Central memory CD8-positive, alpha-beta T cell (primary cell): ENCODE measurements at places on chromosomes 3 and 15.

DNA sequence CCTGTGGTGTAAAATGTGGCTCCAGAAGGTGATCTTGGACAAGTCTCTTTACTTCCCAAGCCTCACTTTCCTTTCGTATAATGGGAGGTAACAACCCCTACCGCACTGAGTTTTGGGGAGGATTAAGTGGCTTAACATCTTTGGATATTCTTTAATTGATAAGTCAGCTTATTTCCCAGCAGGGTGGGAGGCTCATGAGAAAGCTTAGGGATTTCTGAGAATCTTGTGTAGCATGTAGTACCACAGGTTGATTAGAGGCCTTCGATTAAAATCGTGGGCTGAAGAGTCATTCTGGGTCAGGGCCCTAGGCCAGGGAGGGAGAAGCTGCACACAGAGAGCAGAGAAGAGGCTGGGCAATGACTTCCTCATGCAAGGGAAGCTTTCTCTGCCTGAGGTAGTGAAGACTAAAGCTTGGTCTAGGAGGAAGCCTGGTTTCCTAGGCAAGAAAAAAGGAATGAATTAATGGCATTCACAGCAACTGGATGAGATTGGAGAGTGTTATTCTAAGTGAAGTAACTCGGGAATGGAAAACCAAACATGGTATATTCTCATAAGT lies 1.5 kb upstream of the NMNAT3 start:
- DNase-seq, result no peak

DNA sequence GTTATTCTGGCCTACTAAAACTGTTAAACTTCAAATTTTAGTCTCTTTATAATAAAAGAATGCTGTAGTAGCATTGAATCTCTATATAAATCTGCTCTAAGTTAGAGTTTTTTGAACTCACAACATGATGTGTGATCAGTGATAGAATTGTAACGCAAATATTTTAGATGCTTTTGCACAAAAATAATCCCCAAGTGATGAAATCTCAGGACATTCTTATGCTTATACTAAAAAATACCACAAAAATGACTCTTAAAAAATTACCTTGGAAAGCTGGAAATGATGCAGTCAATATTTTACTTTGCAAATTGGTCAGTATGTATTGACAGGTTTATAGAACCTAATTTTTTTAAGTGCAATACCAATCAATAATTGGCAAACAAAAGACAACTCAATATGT lies 375.3 kb downstream of the TBC1D5 start:
- DNase-seq, result no peak

GRCh38 chr3:109373933-109374332 lies 36.6 kb upstream of the DPPA4 start:
- DNase-seq, result no peak

DNA sequence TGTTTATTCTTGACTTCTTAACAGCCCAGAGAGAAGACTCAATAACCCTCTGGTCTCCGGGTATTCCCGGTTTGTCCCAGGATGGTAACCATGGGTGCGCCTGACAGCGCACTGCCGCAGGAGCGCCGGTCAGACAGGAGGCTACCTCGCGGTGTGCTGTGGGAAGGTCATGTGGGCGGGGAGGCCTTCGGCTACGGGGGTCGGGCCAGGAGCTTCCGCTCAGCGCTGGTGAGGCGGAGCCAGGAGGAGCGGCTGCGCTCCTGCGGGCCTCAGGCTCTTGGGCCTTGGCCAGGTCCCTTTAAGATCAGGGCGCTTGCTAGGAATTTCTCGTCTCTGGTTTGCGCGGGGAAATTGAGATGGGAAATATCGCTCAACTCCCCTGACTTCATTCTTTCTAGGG lies 182.3 kb upstream of the NDN start:
- DNase-seq, result no peak

- DNase-seq, result no peak
Observed at GRCh38 chr3:111252779-111253178, 181.2 kb downstream of the NECTIN3 start.

- no peak for DNase-seq
Observed at GRCh38 chr15:31964586-31965307, 65.6 kb upstream of the CHRNA7 start.

DNA sequence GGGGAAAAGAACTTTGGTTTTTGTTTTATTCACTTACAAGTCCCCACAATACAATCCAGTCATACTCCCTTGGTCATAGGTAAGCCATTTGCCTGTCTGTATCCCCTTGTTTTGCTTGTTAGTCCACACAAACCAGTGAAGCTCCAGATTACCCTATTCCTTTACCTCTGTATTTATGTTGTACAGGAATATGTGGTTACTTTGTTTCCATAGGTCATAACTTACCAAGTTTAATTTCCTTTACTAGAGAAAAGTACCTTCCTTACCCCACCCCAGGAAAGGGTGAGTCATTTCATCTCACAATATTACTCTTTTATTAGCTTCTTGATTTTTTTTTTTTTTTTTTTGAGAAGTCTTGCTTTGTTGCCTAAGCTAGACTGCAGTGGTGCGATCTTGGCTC lies 113.4 kb upstream of the LRRFIP2 start:
- DNase-seq, result no peak

DNA sequence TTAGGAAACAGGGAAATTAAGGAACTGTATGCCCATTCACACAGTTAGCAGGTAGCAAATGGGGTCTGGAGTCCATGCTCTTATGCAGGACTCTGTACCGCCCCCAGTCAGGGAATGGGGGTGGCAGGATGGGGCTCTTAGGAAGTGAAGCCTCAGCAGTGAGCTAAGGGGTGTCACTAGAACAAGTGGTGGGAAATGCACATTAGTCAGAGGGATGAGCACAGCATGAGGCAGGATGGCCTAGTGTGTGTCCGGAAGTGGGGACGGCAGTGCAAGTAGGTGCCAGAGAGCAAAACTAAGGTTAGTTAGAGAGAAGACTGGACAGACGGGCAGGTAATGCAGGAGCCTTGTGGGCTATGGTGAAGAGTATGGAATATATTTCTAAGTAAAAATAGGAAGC lies 60.7 kb downstream of the ST3GAL6 start:
- DNase-seq, result no peak

DNA sequence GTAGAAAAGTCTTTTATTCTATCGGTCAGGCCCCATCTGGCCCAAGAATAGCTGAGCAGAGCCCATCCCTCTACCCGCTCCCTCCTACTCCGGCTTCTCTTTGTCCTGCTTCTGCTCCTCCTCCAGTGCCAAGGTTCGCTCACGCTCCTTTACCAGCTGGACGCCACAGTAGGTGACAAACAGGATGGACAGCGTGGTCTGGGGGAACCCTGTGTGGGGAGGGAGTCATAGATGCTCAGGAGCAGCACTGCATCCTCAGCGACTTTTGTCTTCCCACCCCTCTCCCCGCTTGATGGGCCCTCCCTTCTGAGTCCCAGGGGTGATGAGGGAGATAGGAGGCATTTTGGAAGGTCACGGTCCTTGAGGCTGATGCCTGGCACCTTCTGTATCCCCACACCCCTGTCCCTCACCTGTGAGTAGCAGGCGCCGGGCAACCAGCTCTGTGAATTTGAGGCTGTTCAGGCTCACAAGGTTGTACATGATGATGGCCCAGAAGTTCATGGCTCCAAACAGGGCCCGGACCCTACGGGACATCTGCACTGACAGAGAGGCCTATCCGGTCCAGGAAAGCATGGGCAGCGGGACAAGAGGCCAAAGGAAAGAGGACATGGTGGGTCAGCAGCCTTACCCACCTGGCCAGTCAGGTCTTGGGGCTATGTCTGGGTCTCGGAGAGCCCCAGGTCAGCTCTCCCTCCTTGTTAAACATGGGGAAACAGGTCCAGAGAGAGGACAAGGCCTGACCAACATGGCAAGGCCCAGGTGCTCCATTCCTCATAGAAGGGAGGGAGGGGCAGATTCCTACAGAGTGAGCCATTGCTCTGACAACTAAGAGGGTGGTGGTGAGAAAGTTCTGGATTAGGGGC lies 7.6 kb downstream of the KLHL40 start:
- no peak for DNase-seq

GRCh38 chr3:113275929-113276750 lies 64.8 kb downstream of the BOC start:
- no peak for DNase-seq

- DNase-seq, result no peak
Observed at GRCh38 chr3:45008117-45008516, 18.0 kb upstream of the CLEC3B start.

GRCh38 chr3:13149330-13150108 lies 76.3 kb upstream of the IQSEC1 start:
- DNase-seq, result no peak

DNA sequence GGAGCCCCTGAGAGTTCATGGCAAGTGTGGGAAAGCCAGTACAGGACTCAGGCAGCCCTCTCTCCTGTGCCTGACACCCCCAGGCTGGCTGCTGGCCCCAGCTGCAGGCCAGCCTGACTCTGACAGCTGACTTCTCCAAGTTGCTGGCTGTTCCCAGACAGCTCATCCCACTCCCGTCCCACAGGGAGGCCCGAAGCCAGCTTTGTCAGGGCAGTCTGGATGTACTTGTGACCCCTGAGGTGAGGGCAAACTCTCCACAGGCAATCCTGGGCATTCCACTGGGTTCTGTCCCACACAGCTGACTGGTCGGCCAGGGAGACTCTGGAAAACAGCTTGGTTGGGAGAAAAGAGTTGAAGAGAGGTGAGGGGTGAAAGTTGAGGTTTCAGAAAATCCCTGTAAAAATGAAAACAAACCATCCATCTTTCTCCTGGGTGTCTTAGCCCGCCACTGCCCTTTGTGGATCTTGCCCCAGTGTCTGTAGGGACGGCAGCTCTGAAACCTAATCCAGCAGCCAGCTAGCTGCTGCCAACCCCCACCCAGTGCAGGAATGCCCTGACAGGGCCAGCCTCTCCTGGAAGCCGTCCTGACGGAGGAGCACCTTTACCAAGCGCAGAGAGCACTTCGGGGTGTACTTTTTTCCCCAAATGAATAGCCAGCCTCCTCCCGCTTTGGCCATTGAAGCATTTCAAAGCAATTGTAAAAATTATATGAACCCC lies 87.9 kb downstream of the DNAJB8 start:
- no peak for DNase-seq

GRCh38 chr3:73389117-73389813 lies 235.5 kb downstream of the PDZRN3 start:
- DNase-seq, result no peak

DNA sequence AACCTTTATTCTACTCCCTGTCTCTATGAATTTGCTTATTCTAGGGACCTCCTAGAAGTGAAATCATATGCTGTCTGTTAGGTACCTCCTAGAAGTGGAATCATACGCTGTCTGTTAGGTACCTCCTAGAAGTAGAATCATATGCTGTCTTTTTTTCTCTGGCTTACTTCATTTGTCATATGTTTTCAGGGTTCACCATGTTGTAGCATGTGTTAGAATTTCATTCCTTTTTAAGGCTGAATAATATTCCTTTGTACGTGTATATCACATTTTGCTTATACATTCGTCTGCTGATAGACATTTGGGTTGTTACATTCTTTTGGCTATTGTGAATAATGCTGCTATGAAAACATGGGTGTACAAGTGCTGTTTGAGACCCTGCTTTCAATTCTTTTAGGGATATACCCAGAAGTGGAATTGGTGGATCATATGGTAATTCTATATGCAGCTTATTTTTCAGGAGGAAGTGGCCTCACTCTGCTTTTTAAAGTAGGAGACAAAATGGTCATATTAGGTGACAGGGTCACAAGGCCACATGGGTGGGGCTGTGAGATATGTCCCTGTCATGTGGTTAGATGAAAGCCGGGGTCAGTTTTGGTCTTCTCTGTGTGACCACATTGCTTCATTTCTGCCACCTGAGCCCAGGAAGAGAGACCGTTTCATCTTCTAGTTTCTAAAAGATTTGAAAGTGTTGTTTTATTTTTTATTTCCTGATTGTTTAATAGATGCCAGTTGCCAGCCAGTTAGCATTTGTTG lies 76.7 kb downstream of the FLNB start:
- DNase-seq, result no peak

DNA sequence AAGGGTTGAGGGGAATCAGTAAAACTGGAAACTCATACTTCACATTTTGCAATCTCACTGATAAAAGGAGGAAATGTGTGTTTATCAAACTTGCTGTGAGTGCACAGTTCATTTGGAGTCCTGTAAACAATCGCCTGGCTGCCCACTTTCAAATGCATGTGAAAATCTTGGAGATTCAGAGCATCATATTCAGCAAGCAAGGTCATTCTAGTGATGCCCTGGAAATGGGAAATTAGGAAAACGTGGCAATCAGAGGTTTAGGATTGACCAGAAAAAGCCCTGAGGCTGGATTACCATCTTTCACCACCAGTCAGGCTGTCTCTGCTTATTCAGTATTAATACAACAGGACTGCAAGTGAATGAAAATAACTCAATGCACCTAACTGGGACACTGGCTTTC lies 23.9 kb downstream of the DPH6 start:
- DNase-seq, result no peak

DNA sequence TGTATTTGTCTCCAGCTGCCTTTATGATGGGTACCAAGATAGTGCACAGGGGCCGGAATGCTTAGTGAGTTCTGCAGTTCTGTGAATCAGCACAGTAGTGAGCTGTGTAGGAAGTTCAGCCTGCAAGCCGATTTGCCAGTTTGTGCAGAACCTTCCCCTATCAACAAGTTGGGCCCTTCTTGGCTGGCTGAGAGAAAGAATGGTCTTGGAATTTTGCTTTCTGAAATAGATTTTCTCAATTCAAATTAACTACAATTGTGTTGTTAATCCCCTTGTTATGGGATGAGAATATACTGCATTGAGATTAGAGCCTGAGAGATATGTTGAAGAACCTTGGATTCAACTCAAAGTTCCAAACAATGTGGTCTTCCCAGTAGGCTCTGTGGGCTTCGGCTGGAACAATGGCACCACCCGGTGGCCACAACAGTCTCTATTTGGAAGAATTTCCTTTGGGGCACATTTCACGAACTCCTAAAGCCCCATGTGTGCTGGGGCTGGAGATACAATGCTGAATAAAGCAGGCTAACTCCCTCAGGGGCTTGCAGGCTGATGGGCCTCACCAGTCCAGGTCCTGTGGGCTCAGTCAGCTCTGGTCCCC lies 59.1 kb downstream of the TRIM42 start:
- DNase-seq, result no peak

DNA sequence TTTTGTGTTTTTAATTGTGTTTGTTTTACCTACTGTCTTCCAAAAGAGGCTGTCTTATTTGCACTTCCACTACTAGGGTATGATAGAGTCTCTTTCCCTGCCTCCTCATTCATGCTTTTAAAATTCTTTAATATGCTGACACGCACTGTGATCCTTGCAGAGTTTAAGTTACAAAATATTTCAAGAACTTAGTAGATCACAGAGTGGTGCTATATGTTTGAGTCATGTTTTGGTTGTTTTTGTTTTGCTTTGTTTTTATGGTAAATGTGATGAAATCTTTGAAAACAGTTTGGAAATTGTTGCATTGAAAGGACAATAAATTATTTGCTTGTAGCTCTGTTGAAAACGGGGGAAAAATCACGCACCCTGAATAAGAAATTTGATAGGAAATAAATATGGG lies 5.9 kb upstream of the ABHD10 start:
- DNase-seq, result no peak

DNA sequence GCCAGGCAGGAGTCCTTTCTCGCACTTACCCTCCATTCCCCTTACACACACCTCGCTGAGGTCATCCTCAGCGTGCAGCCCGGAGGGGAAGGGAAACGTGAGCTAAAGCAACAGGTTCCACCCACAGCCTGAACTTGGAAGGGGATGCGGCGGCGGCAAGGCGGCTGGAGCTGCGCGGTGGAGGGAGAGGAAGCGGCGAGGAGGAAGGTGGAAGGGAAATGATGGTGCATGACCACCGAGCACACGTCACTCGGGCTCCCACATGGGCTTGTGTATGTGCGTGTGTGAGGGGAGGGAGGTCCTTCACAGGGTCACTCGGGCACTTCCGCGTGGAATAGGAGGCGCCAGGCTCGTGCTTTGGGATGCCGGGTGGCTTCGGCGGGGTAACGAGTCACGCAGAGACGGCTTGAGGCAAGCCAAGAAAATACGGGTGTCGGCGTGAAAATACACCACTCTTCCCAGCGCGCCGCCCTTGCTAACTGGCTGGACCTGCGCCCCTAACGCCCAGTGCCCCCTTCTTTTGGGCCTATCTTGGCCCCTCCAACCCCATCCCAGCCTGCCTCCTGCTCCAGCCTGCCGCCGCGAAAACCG lies 225.5 kb upstream of the IL12A start:
- DNase-seq, result peak; percentile 16
